ENCODE measurements at places on chromosomes 5 and 9. TPM values are rescaled to one million over a fixed set of nuclear protein-coding genes. Genes with fewer than 3 reads are reported as not detected.
A peak's percentile ranks its signal among the peaks of the same experiment; 100 is the strongest.

- no peak overlapping the region for H3K4me3 ChIP-seq
- no peak for DNase-seq
- H3K27me3 ChIP-seq: no peaks in the 10 kb centered on the region
Measured at GRCh38 chr5:52898961-52899680, 90.0 kb upstream of the ITGA2 start.

- H3K27me3 ChIP-seq: no peaks in the 10 kb centered on the region
- no peak overlapping the region for H3K4me3 ChIP-seq
- H3K4me1 ChIP-seq: no peaks in the 10 kb centered on the region
- DNase-seq: no peak
Measured at GRCh38 chr5:3105581-3105980, 354.1 kb upstream of the IRX2 start.

GRCh38 chr5:170632985-170633234, 129.1 kb downstream of the KCNIP1 start:
- no peak for DNase-seq
- H3K4me3 ChIP-seq: peak overlapping the region; percentile 44
- H3K36me3 ChIP-seq: no peaks in the 10 kb centered on the region
- peaks cover 25% of the 10 kb centered on the region for H3K4me1 ChIP-seq
- H3K27me3 ChIP-seq: no peaks in the 10 kb centered on the region

- no peak overlapping the region for H3K4me3 ChIP-seq
- H3K36me3 ChIP-seq: no peaks in the 10 kb centered on the region
- no peaks in the 10 kb centered on the region for H3K27me3 ChIP-seq
- no peak for DNase-seq
- H3K27ac ChIP-seq: no peak overlapping the region
Measured at GRCh38 chr5:134288610-134289009, 62.7 kb upstream of the PPP2CA start.

DNA sequence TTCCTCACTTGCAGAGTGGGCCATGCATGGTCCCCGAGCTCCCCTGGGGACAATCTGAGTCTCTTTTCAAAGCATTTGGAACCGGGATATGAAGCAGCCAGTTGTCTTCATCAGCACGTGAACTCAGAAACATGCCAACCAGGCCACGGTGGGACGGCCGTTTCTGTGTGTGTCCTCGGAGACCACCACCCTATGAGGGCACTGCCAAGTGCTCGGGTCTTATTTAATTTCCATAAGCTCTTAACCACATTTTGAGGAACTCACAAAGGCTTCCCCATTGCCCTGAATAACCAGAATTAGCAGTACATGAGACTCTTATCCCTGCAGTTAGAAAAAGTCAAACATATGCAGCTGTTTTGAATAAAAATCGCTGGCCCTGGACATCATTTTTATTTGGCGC, 60.1 kb downstream of the OTULIN start:
- no peaks in the 10 kb centered on the region for H3K36me3 ChIP-seq
- no peak overlapping the region for H3K4me3 ChIP-seq
- DNase-seq: no peak
- no peak overlapping the region for H3K27ac ChIP-seq
- peaks cover 10% of the 10 kb centered on the region for H3K4me1 ChIP-seq

DNA sequence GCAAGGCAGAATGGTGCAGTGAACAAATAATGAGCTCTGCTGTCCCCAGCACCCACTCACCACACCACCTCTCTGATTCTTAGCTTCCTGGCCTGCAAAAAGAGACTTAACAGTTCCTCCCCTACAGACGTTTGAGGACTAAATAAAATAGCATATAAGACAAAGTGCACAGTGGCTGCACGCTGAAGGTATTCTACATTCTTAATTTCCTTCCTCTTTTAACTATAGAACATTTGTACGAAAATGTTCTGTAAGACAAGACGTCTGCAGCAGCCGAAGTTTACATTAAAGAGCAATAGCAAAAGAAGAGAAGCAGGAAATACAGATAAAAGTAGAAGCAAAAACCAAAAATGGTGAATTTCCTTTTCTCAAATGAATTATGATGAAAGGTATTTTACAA, 15.7 kb downstream of the FBN2 start:
- no peak overlapping the region for H3K4me3 ChIP-seq
- no peak for DNase-seq
- H3K36me3 ChIP-seq: no peaks in the 10 kb centered on the region
- H3K27ac ChIP-seq: no peak overlapping the region

GRCh38 chr9:105444130-105444529, 3.7 kb upstream of the FSD1L start:
- DNase-seq: no peak
- no peak overlapping the region for H3K4me3 ChIP-seq
- no peaks in the 10 kb centered on the region for H3K36me3 ChIP-seq
- no peak overlapping the region for H3K27ac ChIP-seq

DNA sequence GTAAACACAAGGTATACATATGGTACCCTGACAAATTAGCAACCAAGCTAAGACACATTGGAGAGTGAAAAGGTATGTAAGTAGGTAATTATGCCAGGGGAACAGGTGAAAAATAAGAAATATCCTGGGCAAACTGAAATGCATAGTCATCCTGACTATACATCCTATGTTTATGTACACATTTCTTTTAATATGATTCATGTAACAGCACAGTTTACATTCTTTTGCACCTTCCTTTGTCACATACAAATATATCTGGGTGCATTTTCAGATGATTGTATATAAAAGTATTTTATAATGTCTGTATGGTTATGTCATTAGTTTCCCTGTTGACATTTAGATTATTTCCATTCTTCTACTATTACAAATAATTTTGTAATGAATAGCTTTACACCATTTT, 1146.9 kb downstream of the EFNA5 start:
- H3K4me3 ChIP-seq: no peak overlapping the region
- no peaks in the 10 kb centered on the region for H3K36me3 ChIP-seq
- H3K4me1 ChIP-seq: no peaks in the 10 kb centered on the region
- no peak overlapping the region for H3K27ac ChIP-seq

GRCh38 chr5:10324518-10325370, 17.0 kb upstream of the CMBL start:
- H3K36me3 ChIP-seq: no peaks in the 10 kb centered on the region
- no peaks in the 10 kb centered on the region for H3K4me1 ChIP-seq
- no peaks in the 10 kb centered on the region for H3K27me3 ChIP-seq
- DNase-seq: no peak

GRCh38 chr5:132305420-132305819, 11.2 kb downstream of the SLC22A4 start:
- H3K4me1 ChIP-seq: no peaks in the 10 kb centered on the region
- DNase-seq: no peak
- H3K27ac ChIP-seq: no peak overlapping the region
- no peaks in the 10 kb centered on the region for H3K36me3 ChIP-seq
- no peaks in the 10 kb centered on the region for H3K27me3 ChIP-seq

GRCh38 chr5:133238426-133239205, 186.8 kb downstream of the HSPA4 start:
- no peaks in the 10 kb centered on the region for H3K36me3 ChIP-seq
- no peak for DNase-seq
- no peak overlapping the region for H3K27ac ChIP-seq

Gene BASP1
- 0.34 TPM for total RNA-seq

Gene GGTA1
- not detected for total RNA-seq

Measured in HCT116 (cell line).